ENCODE measurements at places on chromosomes 1 and 21.

GRCh38 chr1:212699104-212699624 lies 476 bp downstream of the BATF3 start:
- peak; percentile 70 for DNase-seq

GRCh38 chr1:243256590-243256989 lies 749 bp downstream of the SDCCAG8 start:
- no peak for DNase-seq

GRCh38 chr1:178718520-178718919 lies 6.5 kb upstream of the RALGPS2 start:
- DNase-seq, result no peak

DNA sequence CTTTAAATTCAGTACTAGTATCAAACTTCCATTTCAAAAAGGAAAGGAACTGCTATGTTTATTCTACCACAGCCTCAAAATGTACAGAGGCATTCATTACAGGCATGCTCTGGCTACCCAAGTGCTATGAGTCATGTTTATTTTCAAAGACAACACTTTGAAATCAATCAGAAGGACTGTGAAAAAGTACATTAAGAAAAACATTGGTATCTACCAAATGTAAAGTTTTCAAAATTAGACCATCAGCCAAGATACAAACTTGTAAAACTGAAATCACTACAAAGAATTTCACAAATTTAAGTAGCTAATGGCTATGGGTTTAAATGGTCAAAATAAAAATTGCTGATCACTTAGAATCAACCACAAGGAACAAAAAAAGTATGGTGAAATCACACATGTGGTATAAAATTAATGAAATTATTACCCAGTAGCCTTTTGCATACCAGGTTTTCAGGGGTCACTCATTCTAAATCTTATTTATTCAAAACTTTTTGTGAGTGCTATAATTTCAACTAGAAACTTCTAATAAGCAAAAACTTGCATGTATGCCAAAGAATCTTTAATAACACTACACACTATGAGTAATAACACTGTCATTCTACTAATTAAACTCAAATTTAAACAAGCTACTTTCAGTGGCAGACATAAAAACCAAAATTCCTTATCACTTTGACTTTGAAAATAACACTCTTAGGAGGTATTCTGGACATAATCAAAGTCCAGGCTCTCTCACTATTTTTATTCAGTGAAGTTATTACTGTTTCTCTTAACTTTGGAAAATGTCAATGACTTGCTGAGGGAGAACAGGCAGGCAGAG lies 49.2 kb downstream of the ENAH start:
- DNase-seq, result no peak

- peak; percentile 49 for DNase-seq
These were observed 32.8 kb downstream of the C2CD2 start for GRCh38 chr21:41921021-41921420.

GRCh38 chr21:42534421-42535378 lies 21.0 kb downstream of the SLC37A1 start:
- DNase-seq, result peak; percentile 70

- no peak for DNase-seq
These were observed 67.9 kb upstream of the ZNF326 start for GRCh38 chr1:89927049-89927448.

GRCh38 chr1:59598120-59598440 lies 216.7 kb upstream of the HOOK1 start:
- no peak for DNase-seq

DNA sequence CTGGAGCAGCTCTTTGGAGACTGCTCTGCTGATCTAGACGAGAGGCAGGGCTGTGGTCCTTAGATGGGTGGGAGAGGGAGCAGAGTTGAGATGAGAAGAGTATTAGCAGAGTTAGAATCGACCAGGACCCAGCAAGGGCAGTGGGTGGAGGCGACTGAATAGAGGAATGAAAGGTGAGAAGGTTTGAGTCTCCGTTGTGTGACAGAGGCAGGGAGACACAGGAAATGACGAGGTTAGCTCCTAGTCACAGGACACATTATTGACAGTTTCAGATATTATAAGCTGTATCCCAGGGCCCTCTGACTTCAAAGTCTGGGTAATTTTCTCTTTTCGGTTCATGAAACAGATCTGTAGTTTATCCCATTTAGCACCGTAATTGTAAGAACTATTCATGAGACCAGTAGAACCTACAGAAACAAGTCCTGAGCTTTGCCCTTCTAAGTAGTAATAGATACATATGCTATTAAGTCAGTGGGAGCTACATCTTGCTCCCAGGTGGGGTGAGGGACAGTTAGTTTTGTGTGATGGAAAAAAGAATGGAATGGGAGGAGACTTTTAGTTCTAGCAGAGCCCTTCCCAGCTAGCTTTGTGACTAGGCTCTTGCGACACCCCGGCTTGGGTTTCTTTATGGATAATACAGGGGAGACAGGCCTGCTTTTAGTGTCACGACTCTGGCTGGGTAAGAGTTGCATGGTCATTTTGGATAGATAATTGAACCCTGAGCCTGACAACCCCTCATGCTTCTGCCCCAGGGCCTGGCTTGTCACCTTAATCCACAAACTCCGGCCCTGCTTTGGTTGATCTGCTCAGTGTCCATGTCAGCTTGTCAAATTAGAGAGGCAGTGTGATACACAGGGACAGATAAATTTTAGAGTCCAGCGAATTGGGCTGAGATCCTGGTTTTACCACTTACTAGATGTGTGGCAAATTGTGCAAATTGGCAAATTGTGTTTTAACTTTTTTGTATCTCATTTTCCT lies 70.2 kb downstream of the UCK2 start:
- no peak for DNase-seq

DNA sequence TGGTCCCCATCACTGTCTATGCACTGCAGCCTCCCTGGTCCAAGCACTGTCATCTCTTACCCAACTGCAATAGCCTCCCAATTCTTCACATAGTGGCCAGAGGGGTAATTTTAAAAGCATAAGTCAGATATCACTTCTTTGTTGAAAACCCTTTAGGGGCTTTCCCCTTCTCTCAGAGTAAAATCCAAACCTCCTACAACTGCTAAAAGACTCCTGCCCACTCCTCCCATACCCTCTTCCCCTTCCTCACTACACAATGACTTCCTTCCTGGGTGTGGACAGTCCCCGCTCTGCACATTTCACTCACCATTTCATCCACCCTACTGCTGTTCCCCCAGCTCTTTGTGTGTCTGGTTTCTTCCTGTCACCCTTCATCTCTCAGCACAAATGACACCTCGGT lies 8.3 kb downstream of the MCOLN2 start:
- DNase-seq, result peak; percentile 90

DNA sequence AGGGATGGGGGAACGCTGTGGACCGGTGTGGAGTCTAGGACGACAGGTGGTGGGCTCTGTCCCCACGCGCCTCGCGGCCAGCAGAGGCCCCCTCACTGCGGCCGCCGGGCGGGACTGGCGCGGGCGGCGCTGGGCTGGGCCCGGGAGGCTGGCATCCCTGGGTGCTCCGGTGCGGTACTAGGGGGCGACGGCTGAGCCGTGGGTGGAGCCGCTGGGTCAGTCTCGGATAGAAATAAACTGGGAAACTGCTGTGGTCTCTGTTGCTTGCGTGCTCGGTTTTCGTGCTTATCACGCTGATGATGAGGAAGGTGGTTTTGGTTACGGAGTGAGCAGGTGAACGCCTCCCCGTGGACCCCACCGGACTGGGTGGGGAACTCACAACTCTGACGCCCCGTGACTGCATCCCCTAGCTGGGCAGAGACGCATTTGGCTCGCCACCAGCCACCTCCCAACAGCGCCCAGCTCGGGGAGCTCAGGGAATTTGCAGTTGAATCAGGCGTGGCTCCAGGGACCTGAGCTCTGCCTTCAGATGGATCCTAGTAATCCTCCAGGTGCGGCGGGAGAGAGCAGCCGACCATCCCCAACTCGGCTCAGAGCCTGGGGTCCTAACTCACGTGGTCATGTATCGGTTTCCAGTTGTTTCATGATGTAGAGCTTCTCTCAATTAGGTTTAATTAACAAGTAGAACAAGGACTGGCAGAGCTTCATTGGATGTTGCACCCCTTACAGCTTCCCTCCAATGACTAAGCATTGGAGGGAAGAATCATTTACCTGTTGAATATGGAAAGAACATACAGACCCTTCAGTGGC lies 32.1 kb downstream of the HSD17B7 start:
- no peak for DNase-seq

GRCh38 chr21:39531840-39532239 lies 80.1 kb downstream of the SH3BGR start:
- DNase-seq, result no peak

DNA sequence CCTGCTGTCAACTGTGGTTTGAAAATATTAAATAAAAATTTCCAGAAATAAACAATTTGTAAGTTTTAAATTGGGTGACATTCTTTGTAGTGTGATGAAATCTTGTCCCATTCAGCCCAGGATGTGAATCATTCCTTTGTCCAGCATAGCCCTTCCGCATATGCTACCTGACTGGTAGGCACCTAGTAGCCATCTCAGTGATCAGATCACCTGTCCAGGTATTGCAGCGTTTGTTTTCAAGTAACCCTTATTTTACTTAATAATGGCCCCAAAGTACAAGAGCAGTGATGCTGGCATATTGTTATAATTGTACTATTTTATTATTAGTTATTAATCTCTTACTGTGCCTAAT lies 351.6 kb upstream of the B3GALT2 start:
- no peak for DNase-seq

DNA sequence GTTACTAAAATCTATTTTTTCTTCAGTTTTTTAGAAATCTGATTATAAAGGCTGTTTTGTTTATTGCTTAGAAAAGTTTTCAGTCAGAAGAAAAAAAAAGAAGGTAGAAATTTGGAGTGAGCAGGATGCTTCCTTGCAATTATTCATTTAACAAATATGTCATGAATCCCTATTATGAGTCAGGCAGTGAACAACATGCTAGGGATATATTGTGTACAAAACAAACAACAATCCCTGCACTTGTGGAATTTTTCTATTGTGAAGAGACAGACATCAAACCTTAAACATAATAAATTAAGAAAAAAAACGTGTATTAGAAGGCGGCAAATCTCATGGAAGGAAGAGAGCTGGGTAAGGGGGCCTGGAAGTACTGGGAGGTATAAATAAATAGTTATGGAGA lies 664.1 kb upstream of the CAMK1G start:
- no peak for DNase-seq

DNA sequence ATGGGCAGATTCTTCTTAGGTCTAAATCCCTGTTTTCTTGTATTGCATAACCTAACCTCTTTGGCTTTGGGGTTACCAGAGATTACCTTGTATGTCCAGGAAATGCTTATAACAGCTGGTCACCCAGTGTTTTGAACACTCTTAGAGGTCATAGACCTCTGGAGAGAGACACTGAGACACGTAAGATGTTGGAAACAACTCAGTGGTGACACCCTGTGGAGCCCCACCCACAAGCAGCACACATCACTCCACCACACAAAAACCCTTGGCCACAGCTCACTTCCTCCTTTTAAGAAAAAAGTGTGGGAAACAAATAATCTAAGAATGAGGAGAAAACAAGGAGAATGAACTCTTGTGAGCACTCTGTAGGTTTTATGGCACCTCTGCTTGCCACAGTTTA lies 26.3 kb upstream of the CYP4B1 start:
- peak; percentile 2 for DNase-seq
